ENCODE measurements at places on chromosomes 2 and 18.

DNA sequence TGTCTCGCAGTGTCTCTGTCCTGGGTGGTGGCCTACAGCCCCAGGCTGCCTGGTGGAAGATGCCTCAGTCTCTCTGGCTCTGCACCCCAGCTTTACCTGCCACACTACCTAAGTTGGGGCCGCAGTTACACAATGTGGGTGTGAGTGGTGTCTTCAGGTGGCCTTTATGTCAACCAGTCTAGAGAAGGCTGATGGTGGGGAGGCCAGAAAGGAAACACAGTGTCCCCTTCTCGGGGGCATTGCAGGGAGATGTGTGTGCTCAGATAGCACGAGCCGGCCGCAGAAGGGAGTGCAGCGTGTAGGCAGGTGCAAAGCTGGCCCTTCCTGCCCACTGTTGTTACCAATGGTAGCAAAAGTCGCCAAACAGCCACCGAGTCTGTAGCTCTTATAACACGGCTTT, 216.1 kb downstream of the SH3RF3 start:
- no peak for DNase-seq

- no peak for DNase-seq
These were observed 113.2 kb downstream of the GYPC start for GRCh38 chr2:126769118-126769517.

- DNase-seq, result no peak
These were observed 12.5 kb downstream of the MSTN start for GRCh38 chr2:190050001-190050400.

- DNase-seq, result no peak
These were observed 82.6 kb upstream of the TANK start for GRCh38 chr2:161077367-161078210.

GRCh38 chr18:76613053-76613754, 118.2 kb upstream of the ZNF516 start:
- no peak for DNase-seq

DNA sequence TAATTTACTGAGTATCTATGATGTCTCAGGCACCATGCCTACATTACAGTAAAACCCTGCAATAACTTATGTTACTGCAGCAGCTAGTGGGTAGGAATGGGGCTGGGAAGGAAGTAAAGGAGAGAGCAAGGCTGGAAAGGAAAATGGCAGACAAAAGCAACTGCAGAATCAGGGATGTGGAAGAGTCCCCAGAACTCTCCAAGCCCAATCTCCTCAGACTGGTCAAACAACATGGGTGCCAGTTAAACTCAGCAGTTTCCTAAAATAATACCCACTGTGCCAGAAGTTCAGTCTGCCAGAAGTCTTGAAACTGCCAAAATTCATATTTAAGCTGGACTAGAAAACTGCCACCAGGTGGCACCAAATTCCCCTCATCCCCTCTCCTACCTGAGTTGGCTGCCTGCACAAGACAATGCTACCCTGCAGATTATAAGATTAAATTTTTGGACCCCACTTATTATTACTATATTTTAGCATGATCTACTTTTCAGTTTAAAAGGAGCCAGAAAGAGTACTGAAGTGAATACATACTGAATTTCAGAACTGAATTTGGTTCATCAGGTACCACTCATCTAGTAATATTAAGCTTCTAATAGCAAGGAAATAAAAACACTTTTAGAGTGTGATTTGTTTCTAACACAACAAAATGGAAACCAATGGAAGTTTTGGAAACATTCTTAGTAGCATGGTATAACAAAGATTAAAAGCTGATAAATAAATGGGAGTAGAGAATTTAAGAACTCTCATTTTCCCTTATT, 86.8 kb upstream of the DNER start:
- DNase-seq, result peak; percentile 13

- DNase-seq, result no peak
These were observed 218.0 kb upstream of the COPS8 start for GRCh38 chr2:236867441-236868260.

- no peak for DNase-seq
These were observed 98.4 kb downstream of the CDK15 start for GRCh38 chr2:201904538-201905420.

DNA sequence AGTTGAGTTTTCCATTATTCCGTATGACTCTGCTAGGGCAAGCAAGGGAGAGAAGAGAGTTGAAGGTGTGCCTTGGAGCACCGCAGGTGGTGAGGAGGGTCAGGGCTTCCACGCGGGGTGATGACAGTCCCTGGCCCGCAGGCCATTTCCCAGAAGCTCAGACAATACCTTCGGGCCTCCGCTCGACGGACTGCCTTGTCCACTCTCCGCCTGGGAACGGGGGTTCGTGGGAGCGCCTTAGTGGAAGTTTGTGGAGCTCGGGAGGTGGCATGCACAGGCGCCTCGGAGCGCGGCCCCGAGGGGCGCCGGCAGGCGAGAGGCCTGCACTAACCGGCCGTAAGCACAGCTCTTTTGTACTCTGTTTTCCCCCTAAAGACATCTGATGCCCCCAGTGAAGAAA, 69.8 kb downstream of the ARHGEF33 start:
- DNase-seq, result no peak

- no peak for DNase-seq
These were observed 285.1 kb downstream of the TNS1 start for GRCh38 chr2:217717646-217718045.

GRCh38 chr2:100248044-100248330, 74.3 kb downstream of the LONRF2 start:
- no peak for DNase-seq

DNA sequence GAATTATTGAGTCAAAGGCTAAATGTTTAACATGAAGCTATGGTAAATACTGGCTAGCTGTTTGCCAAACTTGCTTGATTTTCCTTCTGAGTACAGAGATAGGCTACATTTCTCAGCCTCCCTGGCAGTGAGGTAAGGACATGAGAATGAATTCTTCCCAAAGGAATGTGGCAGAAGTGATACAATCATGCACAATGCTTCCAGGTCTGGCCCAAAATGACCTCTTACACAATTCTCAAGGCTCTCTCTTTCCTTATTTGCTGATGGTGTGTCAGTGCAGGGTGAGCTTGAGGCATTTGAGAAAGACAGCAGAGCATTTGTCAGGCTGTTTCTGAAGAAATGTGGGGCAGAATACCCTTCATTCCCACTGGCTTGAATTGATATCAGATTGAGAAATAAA, 95.6 kb upstream of the NABP1 start:
- no peak for DNase-seq

DNA sequence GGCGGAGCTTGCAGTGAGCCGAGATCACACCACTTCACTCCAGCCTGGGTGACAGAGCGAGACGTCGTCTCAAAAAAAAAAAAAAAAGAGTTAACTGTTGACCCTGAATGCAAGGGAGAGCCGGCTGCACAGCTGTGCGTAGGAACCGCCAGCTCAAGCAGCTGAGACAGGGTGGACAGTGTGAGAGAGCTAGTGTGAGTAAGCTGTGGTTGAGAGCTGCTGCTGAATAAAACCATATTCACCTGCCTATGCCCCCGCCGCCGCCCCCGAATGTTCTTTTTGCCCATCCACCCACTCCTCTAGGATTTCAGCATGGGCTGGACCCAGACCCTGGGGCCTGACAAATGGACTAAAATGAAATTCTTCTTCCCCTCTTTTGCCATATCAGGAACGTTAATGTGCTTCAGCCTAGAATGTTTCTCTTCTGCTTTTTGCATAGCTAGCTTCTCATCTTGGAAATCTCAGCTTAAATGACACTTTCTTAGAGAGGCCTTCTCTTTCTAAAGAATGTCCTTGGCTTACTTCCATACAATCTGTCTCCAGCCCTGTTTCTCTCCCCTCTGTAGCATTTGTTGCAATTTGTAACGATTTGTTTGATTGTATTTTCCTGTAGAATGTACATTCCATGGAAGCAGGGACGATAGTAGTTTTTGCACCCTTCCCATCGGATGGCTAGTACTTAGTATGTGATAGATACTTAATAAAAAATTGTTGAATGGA, 142.7 kb downstream of the KLHL14 start:
- DNase-seq, result no peak

DNA sequence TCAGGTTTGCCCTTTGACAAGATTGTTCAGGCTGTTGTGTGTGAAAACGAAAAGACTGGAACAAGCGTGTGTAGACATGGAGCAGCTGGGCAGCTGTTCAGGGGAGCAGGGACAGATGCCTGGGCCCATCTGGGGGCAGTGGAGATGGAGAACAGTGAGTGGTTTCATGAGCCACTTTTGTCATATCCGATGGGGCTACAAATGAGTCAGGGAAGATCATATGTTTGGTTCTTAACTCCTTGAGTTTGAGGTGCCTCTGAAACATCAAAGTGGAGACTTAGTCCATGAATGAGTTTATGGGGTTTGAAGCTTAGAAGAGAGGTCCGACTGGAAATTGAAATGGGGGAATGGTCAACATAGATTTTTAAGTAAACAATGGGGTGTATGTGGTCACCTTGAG, 9.3 kb upstream of the PLB1 start:
- DNase-seq, result no peak

GRCh38 chr2:155393406-155393805, 694.9 kb downstream of the KCNJ3 start:
- DNase-seq, result no peak

- no peak for DNase-seq
These were observed 207.3 kb upstream of the RAB6C start for GRCh38 chr2:129772190-129772579.

DNA sequence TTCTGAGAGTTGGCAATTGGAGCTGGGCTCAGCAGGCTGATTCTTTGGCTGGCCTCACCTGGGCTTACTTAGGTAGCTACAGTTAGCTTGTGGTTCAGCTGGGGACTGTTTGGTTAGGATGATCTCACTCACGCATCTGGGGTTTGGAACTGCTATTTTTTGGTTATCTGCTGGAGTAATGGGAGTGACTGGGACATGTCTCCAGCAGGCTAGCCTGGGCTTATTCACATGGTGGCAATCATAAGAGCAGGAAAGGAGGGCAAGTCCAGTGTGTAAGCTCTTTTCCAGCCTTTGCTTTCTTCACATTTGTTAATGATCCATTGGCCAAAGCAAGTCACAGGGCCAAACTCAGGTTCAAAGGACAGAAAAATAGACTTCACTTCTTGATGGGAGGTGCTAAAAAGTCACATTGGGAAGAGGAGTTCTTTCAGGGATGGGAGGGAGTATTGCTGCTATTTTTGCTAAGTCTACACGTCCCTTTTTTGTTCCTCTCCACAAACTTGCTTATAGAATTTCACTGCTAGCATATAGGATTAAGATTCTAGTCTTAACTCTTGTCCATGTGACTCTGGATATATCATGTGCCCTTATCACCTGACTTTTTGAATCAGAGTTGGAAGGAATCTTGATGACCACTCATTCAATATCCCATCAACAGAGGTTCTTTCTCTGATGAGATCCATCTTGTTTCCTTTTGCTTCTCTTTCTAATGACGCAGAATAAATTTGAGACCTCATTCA, 174.0 kb downstream of the ZFP36L2 start:
- no peak for DNase-seq

- DNase-seq, result no peak
These were observed 23.6 kb downstream of the SLC66A2 start for GRCh38 chr18:79927607-79928562.

- DNase-seq, result no peak
These were observed 164.4 kb downstream of the FMNL2 start for GRCh38 chr2:152499331-152499816.

DNA sequence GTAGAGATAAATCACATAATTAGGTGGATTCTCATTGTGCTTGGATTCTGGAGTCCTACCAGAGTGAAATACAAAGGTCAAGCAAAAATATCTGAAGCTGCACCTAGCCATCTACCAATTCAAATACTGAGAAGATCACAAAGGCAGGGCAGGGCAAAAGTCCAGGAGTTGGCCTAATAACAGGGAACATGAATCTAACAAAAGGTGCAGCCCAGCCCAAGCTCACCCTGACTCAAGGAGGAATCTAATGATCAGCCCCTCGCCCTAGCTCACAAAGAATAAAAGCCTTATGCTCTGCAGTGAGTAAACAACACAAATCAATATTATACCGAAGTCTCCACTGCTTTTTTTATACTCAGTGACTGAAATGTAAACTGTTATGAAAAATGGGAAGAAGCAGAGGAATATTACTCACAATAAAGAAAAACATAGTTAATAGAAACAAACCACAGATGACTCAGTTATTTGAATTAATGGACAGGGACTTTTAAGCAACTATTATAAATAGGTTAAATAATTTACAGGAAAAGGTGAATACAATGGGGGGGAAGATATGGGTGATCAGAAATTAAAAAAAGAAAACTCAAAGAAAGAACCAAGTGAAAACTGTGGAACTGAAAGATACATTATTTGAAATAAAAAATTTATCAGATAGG, 49.5 kb downstream of the ANTXR1 start:
- no peak for DNase-seq

GRCh38 chr2:237731663-237732062, 66.9 kb upstream of the RBM44 start:
- peak; percentile 63 for DNase-seq

- no peak for DNase-seq
These were observed 3.2 kb downstream of the PIGN start for GRCh38 chr18:62183578-62184195.

- no peak for DNase-seq
These were observed 22.7 kb downstream of the AAK1 start for GRCh38 chr2:69620870-69621269.

- no peak for DNase-seq
These were observed 2.0 kb upstream of the PRKCE start for GRCh38 chr2:45649462-45649857.

DNA sequence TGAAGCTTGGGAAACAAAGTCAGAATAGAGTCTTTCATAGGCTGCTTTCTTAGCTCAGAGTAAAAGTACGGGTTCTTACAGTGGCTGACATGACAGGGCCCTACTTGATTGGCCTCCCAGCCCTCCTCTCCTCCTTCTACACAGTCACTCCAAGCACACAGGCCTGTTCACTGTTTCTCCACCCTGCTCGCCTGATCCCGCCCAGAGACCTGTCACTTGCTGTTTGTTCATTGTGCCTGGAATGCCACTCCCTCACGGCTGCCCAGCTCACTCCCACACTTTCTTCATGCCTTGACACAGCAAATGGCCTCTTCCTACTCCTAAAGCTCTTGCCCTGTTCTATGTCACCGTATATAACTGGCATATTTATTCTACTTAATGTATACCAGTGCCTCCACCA, 104.8 kb downstream of the MAP4K4 start:
- DNase-seq, result no peak

DNA sequence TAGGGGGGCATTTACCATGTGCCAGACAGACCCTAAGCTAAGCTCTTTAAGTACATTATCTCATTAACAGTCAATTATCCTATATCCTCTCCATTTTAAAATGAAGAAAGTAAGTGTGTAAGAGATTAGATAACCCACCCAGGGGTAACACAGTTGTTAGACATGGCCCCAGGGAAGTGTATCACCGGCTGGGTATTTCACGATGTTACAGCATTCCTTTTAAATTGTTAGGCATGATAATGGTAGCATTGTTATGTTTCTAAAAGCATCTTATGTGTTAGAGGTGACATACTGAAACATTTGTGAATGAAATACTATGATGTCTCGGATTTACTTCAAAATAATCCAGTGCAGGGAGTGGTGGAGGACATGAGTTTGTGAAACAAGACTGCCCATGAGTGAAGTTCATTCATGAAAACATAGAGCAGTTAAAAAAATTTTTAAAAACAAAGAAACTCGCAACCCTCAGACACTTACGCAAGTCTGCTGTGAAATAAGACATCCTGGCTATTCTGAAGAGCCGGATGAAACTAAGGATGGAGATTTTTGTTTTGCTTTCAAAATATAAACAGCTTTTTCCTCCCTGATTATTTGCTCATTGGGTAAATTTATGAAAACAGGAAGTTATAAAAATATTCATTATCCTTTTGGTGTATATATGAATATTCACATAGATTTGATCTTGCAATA, 54.9 kb downstream of the IL1RL2 start:
- no peak for DNase-seq

- DNase-seq, result no peak
These were observed 8.1 kb upstream of the SANBR start for GRCh38 chr2:61057562-61057961.

GRCh38 chr2:16090650-16091575, 150.6 kb downstream of the MYCN start:
- no peak for DNase-seq
